Tibial nerve (tissue), 4 donors: ENCODE measurements at places on chromosomes 6 and 20.
A peak's percentile ranks its signal among the peaks of the same experiment; 100 is the strongest.

DNA sequence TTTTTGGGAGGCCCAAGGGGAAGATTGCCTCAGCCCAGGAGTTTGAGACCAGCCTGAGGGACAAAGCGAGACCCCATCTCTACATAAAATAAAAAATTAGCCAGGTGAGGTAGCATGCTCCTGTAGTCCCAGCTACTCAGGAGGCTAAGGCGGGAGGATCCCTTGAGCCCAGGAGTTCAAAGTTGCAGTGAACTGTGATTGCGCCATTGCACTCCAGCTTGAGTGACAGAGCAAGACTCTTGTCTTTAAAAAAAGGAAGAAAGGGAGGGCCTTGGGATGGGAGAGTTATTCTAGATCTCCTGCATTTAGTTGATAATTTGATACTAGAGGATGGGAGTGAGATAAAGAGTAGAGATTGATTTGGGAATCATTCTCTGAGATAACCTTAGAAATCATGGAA, 68.1 kb downstream of the ITCH start:
- no peaks in the 10 kb centered on the region for H3K4me1 ChIP-seq
- H3K27me3 ChIP-seq: no peaks in the 10 kb centered on the region
- no peaks in the 10 kb centered on the region for H3K36me3 ChIP-seq
- H3K4me3 ChIP-seq: no peak overlapping the region
- H3K27ac ChIP-seq: no peak overlapping the region

DNA sequence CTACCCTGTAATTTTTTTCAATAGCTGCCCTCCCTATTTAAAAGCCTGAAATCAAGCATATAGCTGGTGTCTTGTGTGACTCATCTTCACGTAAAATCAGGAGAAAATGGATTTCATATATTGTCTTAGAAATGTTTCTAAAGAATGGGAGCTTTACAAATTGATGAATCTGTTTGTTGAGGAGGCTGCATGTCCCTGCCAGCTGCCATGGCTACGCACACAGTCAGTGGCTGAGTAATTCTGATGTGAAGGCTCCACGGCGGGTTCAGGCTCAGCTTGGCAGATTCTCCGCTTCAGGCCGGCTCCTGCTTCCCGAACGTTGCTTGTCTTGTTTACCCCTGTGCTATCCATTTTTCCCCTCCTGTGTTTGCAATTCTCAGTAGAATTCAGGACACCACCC, 82.8 kb downstream of the CCDC170 start:
- no peak overlapping the region for H3K4me3 ChIP-seq
- no peak overlapping the region for H3K27ac ChIP-seq
- H3K36me3 ChIP-seq: no peaks in the 10 kb centered on the region
- no peak for DNase-seq

GRCh38 chr6:160667639-160668481, 3.8 kb upstream of the LPA start:
- H3K4me3 ChIP-seq: no peak overlapping the region
- H3K4me1 ChIP-seq: no peaks in the 10 kb centered on the region
- no peaks in the 10 kb centered on the region for H3K27me3 ChIP-seq
- DNase-seq: no peak
- no peak overlapping the region for H3K27ac ChIP-seq

GRCh38 chr6:20058912-20059311, 153.4 kb downstream of the MBOAT1 start:
- no peaks in the 10 kb centered on the region for H3K36me3 ChIP-seq
- no peaks in the 10 kb centered on the region for H3K27me3 ChIP-seq
- no peak for DNase-seq
- no peak overlapping the region for H3K27ac ChIP-seq
- no peak overlapping the region for H3K4me3 ChIP-seq
- no peaks in the 10 kb centered on the region for H3K4me1 ChIP-seq

GRCh38 chr20:34084227-34084923, 27.7 kb downstream of the EIF2S2 start:
- H3K27ac ChIP-seq: no peak overlapping the region
- H3K27me3 ChIP-seq: no peaks in the 10 kb centered on the region
- H3K36me3 ChIP-seq: no peaks in the 10 kb centered on the region
- no peaks in the 10 kb centered on the region for H3K4me1 ChIP-seq
- no peak for DNase-seq

- peak overlapping the region; percentile 74 for H3K27ac ChIP-seq
- H3K4me1 ChIP-seq: peaks cover 39% of the 10 kb centered on the region
- H3K36me3 ChIP-seq: no peaks in the 10 kb centered on the region
Measured at GRCh38 chr20:20003031-20003954, 13.9 kb upstream of the NAA20 start.

- H3K27me3 ChIP-seq: no peaks in the 10 kb centered on the region
- DNase-seq: no peak
- H3K27ac ChIP-seq: peak overlapping the region; percentile 55
Measured at GRCh38 chr20:48786951-48787705, 40.7 kb downstream of the PREX1 start.

- no peaks in the 10 kb centered on the region for H3K36me3 ChIP-seq
- H3K4me3 ChIP-seq: no peak overlapping the region
- no peak overlapping the region for H3K27ac ChIP-seq
- H3K4me1 ChIP-seq: no peaks in the 10 kb centered on the region
- DNase-seq: no peak
- no peaks in the 10 kb centered on the region for H3K27me3 ChIP-seq
Measured at GRCh38 chr6:156033598-156033997, 578.0 kb upstream of the NOX3 start.

DNA sequence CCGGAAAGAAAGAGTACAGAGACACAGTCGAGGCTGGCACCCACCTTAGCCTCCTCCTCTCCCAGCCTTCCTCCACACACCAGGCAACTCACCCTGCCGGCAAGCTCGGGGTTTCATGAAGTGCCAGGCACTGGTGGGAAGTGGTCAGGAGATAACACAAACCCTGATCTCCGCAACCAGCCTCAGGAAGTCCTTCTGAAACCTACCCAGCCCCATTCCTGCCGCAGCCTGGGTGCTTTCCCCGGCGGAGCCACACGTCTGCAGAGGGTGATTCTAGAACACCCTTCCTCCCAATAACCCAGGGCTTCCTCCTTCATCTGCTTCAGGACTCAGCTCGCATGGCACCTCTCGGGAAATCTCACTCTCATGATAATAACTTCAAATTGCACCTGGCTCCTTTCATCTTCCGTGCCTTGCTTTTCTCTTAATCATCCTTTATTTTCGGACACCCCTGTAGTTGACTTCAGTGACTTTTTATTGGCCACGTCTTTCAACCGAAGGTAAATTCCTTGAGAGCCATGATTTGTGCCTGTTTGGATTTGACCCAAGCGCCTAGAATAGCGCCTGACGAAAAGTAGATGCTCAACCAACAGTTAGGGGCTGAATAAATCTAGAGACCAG, 8.7 kb upstream of the HLA-E start:
- H3K27me3 ChIP-seq: no peaks in the 10 kb centered on the region
- no peaks in the 10 kb centered on the region for H3K36me3 ChIP-seq
- H3K4me1 ChIP-seq: peaks cover 5% of the 10 kb centered on the region

- H3K4me1 ChIP-seq: peaks cover 4% of the 10 kb centered on the region
- H3K4me3 ChIP-seq: no peak overlapping the region
- H3K27me3 ChIP-seq: no peaks in the 10 kb centered on the region
- no peak for DNase-seq
- H3K27ac ChIP-seq: no peak overlapping the region
Measured at GRCh38 chr6:46420921-46421638, 70.2 kb downstream of the RCAN2 start.

DNA sequence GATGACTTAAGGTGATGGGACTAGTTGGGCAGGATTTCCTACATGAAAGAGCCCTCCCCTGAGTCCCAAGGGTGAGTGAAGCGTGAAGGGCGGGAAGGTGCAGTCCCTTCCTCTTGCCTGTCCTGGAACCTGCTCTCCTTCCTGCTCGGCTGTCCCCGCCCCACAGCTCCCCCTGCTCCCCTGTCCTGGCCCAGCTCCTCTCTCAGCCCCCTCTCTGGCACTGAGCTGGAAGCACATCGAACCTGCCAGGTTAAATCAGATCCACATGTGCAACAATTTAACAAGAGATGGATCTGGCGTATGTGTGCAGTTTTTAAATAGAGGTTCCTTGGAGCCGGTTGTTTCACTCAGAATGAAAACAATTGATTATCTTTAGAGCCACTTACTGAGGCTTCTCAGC, 95.0 kb downstream of the LRFN2 start:
- no peak overlapping the region for H3K27ac ChIP-seq
- H3K4me1 ChIP-seq: no peaks in the 10 kb centered on the region
- H3K27me3 ChIP-seq: no peaks in the 10 kb centered on the region
- no peak overlapping the region for H3K4me3 ChIP-seq
- H3K36me3 ChIP-seq: no peaks in the 10 kb centered on the region

DNA sequence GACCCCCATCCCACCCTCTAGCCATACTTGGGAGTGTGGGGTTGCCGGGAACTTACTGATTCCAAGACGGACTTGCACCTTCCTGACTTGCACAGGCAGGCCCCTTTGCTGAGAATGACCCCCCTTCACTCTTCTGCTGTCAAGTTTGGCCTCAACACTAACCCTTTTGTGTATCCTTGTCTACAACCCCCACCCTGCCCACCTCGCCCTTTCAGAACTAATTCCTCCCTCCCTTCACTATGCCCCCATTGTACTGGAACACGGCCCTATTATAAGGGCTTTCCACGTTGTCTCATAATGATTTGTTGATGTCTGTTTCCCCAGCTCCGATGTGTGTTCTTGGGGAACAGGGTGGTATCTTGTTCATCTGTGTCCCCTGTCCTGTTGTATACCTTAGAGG, 4.4 kb upstream of the NEDD9 start:
- H3K27ac ChIP-seq: peak overlapping the region; percentile 92
- no peak overlapping the region for H3K4me3 ChIP-seq
- DNase-seq: no peak

- no peaks in the 10 kb centered on the region for H3K4me1 ChIP-seq
- no peak for DNase-seq
- H3K27ac ChIP-seq: no peak overlapping the region
- no peaks in the 10 kb centered on the region for H3K27me3 ChIP-seq
- H3K36me3 ChIP-seq: no peaks in the 10 kb centered on the region
- no peak overlapping the region for H3K4me3 ChIP-seq
Measured at GRCh38 chr6:89415185-89415584, 3.1 kb upstream of the RRAGD start.

DNA sequence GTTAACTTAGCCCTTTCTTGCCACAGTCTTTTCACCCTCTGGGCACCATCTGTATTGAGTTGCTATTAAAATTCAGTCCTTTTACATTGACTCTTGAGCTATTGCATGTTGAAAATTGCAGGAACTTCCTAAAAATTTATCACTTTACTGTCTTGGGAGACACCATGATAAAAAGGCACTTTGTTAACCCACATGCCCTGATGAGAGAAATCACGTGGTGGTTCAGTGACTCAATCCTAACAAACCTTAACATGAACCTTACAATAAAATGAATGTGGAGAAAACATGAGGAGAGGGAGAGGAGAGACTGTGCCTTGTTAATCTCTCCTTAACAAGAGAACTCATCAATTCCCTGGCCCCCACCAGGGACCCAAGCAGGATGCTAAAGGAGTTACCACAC, 30.8 kb downstream of the GSTA4 start:
- no peaks in the 10 kb centered on the region for H3K27me3 ChIP-seq
- no peaks in the 10 kb centered on the region for H3K36me3 ChIP-seq
- no peak for DNase-seq
- no peak overlapping the region for H3K27ac ChIP-seq
- no peaks in the 10 kb centered on the region for H3K4me1 ChIP-seq
- no peak overlapping the region for H3K4me3 ChIP-seq

DNA sequence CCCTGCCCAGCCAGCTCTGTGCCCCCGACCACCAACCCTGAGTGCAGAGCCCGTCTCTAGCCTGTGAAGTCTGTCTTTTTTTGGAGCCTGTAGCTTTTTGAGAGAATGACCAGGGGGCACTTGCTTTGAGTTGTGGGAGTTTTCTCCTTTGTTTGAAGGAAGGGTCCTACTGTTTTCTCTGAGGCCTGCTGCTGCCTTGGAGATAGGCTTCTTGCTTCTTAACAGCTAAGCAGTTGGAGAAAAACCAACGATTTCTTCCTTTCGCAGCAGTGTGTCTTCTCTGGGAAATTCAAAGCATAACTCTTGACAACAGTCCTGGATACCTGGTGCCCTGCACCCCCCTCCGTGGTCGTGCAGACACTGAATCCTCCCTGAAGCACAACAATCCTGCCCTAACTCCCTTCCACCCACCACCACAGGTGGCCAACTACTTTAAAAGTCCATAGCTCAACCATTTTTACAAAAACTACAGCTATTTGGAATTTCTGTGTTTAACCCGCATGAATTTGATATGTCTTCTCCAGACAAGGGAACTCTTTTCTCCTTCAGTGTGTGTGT, 61.0 kb downstream of the FAM50B start:
- H3K27me3 ChIP-seq: no peaks in the 10 kb centered on the region
- no peak overlapping the region for H3K4me3 ChIP-seq
- H3K36me3 ChIP-seq: no peaks in the 10 kb centered on the region
- H3K27ac ChIP-seq: no peak overlapping the region
- DNase-seq: no peak
- H3K4me1 ChIP-seq: peaks cover 33% of the 10 kb centered on the region

GRCh38 chr6:148653138-148653776, 93.6 kb upstream of the UST start:
- H3K4me1 ChIP-seq: peaks cover 13% of the 10 kb centered on the region
- H3K27me3 ChIP-seq: no peaks in the 10 kb centered on the region
- H3K36me3 ChIP-seq: no peaks in the 10 kb centered on the region
- H3K27ac ChIP-seq: no peak overlapping the region
- no peak overlapping the region for H3K4me3 ChIP-seq

- no peaks in the 10 kb centered on the region for H3K36me3 ChIP-seq
- no peak overlapping the region for H3K4me3 ChIP-seq
- DNase-seq: no peak
- H3K27ac ChIP-seq: no peak overlapping the region
Measured at GRCh38 chr6:107633680-107634323, 143.9 kb downstream of the SOBP start.

GRCh38 chr6:137283940-137284810, 65.0 kb upstream of the IFNGR1 start:
- DNase-seq: no peak
- H3K4me1 ChIP-seq: no peaks in the 10 kb centered on the region
- no peaks in the 10 kb centered on the region for H3K27me3 ChIP-seq
- H3K4me3 ChIP-seq: no peak overlapping the region
- H3K36me3 ChIP-seq: no peaks in the 10 kb centered on the region

GRCh38 chr6:27679964-27680694, 207.2 kb upstream of the ZNF184 start:
- H3K4me3 ChIP-seq: no peak overlapping the region
- H3K27ac ChIP-seq: no peak overlapping the region
- no peaks in the 10 kb centered on the region for H3K36me3 ChIP-seq
- H3K4me1 ChIP-seq: peaks cover 18% of the 10 kb centered on the region

DNA sequence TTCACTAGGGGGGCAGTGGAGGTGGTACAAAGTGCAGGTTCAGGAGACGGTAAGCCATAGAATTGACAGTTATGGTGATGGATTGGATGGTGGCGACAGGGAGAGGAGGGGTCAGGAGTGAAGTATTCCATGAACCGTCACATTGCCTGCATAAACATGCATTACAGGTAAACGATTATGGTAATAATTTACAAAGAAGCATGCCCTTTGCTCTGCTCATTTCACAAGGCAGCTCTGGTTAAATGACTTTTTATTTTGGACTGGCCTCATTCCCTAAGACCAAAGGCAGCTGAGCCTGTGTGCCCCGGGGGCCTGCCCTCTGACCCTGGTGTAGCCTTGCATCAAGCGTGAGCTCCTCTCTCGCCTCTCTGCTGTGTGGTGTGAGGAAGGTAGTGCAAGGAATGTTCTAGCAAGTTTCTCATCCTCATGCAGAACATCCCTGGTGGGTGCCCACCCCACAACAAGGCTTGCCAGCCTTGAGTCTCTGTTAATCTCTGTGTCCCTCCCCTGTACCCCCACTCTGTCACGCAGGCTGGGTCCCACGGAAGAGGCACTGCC, 59.0 kb downstream of the PPP1R14C start:
- H3K27me3 ChIP-seq: no peaks in the 10 kb centered on the region
- DNase-seq: no peak
- no peak overlapping the region for H3K27ac ChIP-seq
- no peak overlapping the region for H3K4me3 ChIP-seq
- H3K36me3 ChIP-seq: no peaks in the 10 kb centered on the region
